ENCODE measurements at places on chromosomes 13 and 19.

GRCh38 chr19:43078311-43078710 is 4.2 kb downstream of the PSG2 start:
- DNase-seq, result peak; percentile 63

- no peak for DNase-seq
Observed at GRCh38 chr13:75514080-75514995, 23.3 kb downstream of the COMMD6 start.

DNA sequence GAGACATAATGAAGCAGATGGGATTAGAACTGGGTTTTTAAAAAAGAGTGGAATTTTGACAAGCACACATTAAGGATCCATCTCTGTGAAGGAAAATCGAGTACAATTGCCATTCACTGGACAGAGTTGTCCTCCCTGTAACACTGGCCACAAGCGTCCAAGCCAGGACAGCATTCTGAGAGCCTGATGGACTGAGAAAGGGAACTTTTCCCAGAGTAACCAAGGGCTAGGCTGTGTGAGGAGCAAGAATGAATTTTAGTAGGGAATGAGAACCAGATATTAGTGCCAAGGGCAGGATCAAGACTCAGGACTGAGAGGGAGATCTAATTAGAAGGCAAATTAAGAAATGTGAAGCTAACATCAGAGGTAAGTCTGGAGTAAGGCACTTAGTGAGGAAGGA is 73.1 kb downstream of the DCLK1 start:
- DNase-seq, result no peak

GRCh38 chr13:20566468-20566897 is 474 bp upstream of the IFT88 start:
- no peak for DNase-seq

GRCh38 chr13:113783966-113784644 is 25.1 kb downstream of the TMEM255B start:
- DNase-seq, result no peak

- no peak for DNase-seq
Observed at GRCh38 chr13:44679597-44679996, 103.5 kb upstream of the TSC22D1 start.

- DNase-seq, result no peak
Observed at GRCh38 chr13:62432906-62433305, 1017.3 kb upstream of the PCDH20 start.

DNA sequence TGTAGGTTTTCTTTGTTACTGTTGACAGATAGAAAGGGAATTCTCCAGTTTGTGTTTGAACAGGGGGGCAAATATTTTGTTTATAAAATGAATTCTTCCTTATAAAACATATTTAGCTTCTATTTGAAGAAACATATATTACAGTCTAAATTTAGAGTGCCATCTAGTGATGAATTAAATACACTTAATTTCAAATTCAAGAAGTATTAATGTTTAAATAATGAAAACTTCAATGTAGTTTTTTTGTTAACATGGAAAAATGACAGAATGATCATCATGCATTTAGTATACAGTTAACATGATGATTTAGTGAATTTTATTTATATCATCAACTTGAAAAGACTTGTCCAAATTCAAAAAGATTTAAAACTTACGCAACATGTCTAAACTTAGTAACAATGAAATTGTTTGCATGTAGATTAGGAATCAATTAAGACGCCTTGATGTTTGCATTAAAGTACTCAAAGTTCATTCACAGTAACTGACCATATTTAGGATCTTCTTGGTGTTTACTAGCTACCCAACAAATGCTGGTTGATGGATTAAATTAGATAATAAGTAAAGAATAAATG is 765.9 kb upstream of the SLITRK1 start:
- DNase-seq, result no peak

All from AG20443 (cell line).